NCI-H1417 (cell line): ENCODE measurements at places on chromosomes 3 and 15.

DNA sequence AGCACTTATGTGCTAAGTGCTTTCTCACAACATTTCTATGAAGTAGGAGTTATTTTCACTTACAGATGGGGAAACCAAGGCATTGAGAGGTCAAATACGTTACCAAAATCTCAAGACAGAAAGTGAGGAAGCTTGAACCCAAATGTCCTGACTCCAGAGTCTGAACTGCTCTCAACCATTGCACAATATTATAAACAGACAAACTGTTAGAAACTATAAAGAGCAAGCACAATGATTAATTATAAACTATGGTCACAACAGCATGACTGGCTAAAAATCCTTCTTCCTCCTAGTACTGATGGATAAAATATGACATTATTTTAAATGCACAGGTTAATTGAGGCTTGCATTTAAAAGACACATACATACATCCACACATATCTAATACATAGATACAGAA is 77.9 kb upstream of the ASB14 start:
- no peak for DNase-seq

DNA sequence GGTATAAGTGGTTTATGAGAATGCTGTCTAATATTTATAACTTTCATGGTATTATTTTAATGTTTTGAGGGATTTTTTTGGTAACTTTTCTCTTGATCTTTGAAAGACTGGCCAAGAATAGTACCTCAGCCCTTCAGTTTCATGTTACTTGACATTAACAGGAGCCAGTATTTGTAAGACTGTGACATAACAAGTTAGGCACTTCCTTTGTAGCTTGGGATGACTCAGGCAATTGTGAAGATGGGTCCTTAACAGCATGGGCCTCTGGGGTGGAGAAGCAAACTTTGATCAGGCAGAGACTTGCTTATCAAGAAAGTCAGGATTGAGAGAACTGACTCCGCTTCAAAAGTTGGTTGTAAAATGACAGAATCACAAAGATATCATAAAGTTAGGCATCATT is 9.5 kb downstream of the LRRC49 start:
- DNase-seq: no peak

DNA sequence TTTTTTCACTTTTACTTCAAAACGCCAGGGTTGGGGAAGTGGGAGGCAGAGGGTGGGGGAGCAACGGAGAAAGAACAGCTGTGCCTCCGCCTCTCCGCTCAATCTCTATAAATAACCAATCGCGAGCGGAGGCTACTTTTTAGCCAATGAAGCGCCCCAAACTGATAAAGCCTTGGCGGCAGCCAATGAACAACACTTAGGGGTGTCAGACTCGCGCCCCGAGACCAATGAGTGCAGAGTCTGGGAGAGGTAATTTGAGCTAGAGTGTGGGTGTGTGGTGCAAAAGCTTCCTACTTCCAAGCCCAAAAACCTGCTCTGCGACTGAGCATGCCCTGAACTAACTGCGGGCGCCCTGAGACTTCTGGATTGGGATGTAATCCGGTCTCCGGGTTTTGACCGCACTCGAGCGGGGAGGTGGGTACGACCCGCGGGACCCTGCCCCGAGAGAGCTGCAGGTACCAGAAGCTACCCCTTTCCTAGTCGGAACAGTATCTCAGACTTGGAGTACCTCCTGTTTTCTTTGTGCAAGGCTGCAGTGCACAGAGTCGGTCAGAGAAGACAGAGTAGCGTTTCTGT is 800 bp upstream of the RAP2B start:
- peak; percentile 100 for DNase-seq

- no peak for DNase-seq
Measured at GRCh38 chr3:31331278-31331677, 201.4 kb upstream of the STT3B start.

- peak; percentile 95 for DNase-seq
Measured at GRCh38 chr3:129503471-129504291, 24.8 kb upstream of the RHO start.

- no peak for DNase-seq
Measured at GRCh38 chr3:38019658-38020341, 9.6 kb downstream of the PLCD1 start.

GRCh38 chr3:187456250-187456649 is 88.1 kb downstream of the RTP4 start:
- DNase-seq: peak; percentile 22

- DNase-seq: no peak
Measured at GRCh38 chr15:65580287-65580686, 30.6 kb downstream of the INTS14 start.

DNA sequence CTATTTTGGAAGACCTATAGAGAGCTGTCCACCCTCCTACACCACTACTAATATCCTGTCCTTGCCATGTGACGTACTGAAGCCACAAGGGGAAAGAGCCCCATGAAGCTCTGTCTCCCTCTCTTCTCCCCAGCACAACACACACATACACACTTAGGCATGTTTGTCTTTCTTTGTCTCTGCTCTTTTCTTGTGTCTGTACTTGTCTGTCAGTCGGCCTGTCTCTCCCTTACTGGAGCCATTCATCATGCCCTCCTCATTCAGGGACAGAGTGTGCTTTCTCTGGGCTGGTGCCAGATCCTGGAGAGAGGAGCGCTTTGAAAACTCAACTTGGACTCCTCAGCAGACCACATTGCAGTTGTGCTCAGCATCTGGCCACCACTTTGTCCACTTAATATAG is 47.6 kb downstream of the PSMD6 start:
- peak; percentile 9 for DNase-seq

- DNase-seq: no peak
Measured at GRCh38 chr15:25875566-25875965, 12.4 kb upstream of the ATP10A start.

DNA sequence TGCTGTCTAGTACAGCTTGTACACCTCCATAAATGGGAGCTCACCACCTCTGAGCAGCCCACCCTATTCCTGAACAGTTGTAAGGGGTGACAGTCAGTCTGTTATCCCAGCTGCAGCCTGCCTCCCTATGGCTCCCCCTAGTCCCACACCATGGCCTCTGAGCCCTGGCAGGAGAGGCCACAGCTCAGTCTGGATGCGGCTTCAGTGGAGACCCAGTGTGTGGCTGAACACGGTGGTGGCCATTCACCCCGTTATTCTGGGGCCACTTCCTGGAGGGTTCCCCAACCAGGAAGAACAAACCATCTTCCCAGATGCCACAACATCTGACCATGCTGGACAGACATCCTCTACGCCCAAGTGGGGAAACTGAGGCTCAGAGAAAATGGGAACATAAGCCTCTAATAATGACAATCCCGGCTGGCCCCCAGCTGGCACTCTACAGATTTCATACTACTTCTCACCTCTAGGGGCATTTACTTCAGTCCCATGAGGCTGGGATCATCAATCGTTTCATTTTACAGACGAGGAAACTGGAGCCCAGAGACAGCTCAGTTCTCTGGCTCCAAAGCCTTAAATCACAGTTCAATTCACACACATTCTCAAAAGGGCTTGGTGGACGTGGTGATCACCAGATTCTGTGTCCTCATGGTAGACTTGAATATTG is 9.2 kb upstream of the GRIP2 start:
- DNase-seq: no peak

- no peak for DNase-seq
Measured at GRCh38 chr3:126959921-126960603, 22.9 kb upstream of the PLXNA1 start.

DNA sequence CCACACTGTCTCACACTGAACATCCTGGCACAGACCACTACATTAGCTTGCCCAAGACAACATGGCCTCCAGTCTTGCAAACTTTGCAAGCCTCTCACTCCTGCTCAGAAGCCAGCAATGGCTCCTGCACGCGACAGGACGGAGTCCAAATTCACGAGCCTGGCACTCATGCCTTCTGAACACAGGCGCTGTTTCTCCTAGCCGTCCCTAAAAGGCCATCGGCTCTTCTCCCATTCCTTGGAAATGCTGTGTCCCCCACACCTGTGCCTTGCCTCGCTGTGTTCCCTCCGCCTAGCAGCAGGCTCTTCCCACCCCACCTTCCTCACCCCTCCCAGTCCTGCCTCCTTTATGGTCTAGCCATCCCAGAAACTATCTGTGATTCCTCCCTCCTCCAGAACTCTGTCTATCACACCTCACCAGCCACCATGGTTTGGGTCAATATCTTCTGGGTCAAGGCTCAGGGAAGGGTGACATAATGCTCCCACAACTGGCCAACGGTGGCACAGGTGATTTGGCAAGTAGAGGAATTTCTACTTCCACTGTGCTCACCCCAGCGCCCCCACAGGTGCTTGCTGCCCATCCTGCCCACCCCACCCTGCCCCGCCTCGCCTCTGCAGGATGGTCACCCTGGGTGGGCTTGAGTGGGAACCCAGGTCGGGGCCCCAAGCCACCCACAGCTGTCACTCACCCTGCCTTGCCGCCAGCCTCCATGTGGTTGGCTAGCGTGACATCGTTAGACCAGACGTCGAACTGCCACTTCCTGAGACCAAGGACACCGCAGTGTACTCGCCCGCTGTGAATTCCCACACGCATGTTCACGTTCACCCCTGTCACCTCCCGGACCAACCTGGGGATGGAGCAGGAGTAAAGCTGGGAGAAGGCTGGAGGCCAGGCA is 120.7 kb downstream of the ADCY5 start:
- DNase-seq: no peak

DNA sequence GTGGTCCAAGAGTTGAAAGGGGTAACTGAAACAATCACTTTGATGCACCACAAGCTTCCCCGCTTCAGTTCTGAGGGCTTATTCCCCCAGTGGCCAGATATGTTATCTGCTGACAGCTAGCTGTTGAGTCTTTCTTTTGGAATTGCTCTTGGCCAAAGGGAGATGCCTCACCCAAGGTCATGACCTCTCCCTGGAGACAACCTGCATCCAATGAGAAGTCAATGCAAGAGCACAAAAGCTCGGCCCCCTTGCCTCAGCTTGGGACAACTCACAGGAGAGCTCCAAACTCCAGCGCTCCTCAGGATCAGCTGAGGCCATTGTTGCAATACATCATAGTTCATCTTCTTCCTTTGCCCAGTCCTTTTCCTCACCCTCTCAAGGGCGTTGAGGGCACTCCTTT is 31.0 kb upstream of the THBS1 start:
- DNase-seq: no peak

DNA sequence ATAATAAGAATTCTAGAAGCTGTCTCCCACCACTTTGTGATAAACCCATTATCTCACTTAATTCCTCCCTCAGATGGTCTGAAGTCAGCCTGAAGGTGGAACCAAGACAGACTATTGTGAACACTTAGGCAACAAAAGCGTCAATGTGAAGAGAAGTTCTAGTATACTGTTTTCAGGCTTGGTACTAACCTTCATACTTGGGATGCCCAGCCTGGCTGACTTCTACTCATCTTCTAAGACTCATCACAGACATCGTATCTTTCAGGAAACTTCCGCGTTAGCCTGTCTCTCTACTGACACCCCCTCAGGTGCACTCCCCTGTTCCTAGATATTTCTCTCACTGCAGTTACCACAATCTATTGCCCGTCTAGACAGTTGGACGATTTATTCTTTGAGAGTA is 201.2 kb downstream of the SATB1 start:
- no peak for DNase-seq

- no peak for DNase-seq
Measured at GRCh38 chr3:112321867-112322652, 10.9 kb upstream of the CD200 start.

DNA sequence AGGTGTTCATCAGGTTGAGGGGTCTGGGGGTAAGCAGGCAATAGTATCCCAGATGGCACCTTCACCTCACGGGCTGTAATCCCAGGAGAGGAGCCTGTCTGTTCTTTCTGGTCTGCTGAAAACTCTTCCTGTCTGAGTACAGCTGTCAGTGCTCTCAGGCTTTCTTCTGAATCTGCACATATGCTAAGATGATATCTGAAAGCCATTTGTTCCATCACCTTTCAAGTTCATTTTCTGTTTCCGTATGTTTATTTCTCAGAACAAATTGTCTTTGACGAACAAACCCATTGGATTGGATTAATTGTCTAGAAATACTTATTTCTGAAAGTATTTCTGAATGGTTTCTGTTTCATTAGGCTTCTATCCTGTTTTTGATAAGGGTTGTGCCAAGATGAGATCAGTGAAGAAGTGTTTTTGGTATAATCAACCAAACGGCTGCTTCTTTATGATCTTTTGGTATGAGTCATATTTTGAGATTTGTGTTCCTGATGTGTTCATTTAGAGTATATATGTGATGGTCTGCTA is 13.3 kb downstream of the ZNF592 start:
- no peak for DNase-seq

DNA sequence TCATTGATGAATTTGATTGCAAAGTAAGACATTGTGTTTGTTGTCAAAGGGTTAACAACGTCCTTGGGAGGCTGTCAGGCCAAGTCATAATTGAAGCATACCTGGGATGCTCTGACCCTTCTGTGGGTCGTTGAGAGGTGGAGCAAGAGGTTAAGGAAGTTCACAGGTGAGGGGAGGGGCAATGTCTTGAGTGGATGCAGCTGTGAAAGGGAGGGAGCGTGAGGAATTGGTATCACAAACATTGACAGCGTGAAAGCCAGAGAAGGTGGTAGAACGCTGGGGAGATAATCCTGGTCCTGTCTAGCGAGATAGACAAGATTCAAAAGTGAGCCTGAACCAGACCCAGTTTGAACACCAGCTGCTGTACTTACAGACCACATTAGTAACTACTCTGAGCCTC is 79.4 kb downstream of the HES1 start:
- DNase-seq: no peak

- no peak for DNase-seq
Measured at GRCh38 chr3:78338405-78338804, 1298.5 kb downstream of the ROBO2 start.

- no peak for DNase-seq
Measured at GRCh38 chr3:129058441-129059200, 2.0 kb upstream of the GP9 start.
